ENCODE measurements at places on chromosomes 11 and 22.

DNA sequence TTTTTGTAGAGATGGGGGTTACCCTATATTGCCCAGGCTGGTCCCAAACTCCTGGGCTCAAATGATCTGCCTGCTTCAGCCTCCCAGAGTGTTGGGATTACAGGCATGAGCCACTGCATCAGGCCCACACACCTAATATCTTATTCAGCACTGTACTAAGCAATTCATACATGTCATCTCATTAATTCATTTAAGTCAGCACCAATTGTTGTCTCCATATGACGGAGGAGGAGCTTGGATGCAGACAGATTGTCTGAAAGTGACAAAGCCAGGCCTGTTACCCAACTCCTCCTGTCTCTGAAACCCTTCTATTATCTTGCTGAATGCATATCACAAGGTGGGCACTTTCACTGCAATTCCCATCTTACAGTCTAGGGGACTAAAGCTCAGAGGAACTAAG is 57.5 kb upstream of the ALX4 start:
- DNase-seq, result no peak

- no peak for DNase-seq
Measured at GRCh38 chr11:796565-797295, 1.4 kb downstream of the SLC25A22 start.

DNA sequence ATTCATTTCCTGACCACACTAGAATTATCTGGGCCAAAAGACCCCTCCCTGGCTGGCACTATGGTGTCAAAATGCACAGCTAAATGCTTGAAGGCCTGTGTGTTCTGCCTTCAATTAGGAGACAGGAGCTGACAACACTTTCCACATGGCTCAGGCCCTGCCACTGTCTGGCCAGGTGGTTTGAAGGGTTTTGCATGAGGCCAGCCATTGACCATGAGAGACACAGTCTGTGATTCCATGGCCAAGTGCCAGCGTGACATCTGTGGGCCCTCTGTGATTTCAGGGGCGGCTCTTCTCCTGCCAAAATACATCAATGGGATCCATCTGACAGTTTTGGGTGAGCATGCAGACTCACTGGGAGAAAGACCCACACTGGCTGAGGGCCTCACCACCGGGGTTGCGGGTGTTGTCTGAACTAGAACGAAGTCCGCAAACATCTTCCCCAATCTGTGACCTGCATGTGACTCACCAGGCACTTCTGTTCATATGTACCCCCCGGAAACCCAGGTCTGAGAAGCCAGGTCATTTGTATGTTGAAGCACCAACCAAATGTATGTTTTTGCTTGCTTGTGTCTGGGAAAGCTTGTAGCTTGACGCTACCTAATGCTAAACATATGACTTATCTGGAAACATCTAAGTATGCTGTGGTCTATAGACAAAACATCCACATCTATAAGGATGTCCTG is 20.7 kb upstream of the NAV2 start:
- DNase-seq, result peak; percentile 48

DNA sequence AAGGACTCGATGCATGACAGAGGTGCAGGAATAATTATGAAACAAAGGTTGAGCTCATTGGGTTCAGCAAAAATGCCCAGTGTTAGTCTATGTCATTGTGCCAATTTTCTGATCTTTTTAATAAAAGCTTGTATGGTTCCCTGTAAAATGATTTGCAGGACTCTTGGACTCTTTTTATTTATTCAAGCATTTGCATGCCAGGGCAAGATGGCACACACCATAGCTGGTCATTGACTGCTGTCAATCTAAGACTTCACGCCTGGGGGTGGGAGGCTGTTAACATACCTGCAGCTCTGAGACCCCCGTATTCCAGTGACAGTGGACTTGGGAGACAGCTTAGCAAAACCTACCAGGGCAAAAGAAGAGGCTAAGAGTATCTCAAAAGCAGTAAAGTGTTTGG is 32.0 kb upstream of the ANO1 start:
- DNase-seq, result no peak

- DNase-seq, result no peak
Measured at GRCh38 chr11:84906995-84907394, 720.1 kb downstream of the DLG2 start.

- DNase-seq, result no peak
Measured at GRCh38 chr11:45089251-45089650, 57.2 kb upstream of the PRDM11 start.

Data from natural killer cell treated with Interleukin-12 subunit alpha and Interleukin-12 subunit beta and Interleukin-15 and Interleukin-18, amount 100 ng/mL, for 72 hours (primary cell).